ENCODE measurements at places on chromosomes 6 and 20.
A peak's percentile ranks its signal among the peaks of the same experiment; 100 is the strongest.

DNA sequence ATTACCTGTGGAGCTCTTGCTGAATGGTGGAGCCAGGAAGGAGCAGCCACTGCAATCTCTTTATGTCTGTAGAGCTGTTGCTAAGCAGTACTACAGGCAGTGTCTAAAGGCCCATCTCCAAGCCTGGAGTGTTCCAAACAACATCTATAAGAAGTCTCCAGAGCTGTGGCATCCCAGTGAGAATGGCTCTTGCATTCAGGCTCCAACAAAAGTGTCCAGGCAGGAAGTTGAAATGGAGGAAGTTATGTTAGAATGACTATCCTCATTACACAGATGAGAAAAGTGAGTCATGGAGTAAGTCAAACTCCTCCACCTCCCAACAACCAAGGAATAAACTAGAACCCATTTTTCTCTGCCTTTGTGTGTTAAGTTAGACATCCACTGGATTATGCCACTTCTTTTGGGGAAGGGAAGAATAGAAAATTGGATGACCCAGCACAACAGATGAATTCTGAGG, 288.5 kb upstream of the STXBP5 start:
- no peak for DNase-seq

DNA sequence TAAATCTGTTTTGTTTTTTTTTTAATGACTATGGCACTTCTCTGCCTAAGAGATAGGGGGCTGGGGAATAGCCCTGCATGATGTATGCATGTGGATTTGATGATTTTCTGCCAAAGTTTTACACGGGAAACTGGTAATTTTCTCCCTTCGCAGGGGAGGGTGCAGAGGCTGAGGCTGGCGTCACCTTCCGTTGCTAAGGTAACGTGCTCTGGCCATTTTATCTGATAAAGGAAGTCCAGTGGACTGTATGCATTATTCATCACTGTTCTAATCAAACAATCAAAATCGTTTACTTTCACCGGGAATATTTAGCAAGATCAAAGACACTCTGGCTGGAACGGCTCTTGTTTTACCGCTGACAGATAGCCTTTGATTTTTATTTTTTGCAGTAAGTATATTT, 789 bp downstream of the PHACTR1 start:
- no peak for DNase-seq

DNA sequence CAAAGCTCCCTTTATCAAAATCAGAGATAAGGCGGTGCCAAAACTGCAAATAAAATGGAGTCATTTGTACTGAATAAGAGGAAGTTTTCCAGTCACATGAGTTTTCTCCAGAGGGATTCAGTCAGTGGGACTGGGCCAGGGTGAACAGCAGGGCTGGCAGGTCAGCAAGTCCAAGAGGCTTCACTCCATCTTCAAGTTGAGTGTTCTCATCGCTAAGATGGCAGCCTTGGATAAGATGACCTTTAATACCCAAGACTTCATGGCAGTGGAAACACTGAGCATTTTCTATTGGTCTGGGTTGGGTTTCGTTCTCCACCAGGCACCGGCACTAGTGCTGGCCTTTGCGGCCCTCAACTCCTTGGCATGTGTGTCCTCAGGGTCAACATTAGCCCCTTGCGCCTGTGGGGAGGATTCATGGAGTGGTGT, 29.3 kb upstream of the IGF2R start:
- peak; percentile 69 for DNase-seq

- no peak for DNase-seq
Measured at GRCh38 chr6:158353883-158354877, 41.9 kb downstream of the TULP4 start.

DNA sequence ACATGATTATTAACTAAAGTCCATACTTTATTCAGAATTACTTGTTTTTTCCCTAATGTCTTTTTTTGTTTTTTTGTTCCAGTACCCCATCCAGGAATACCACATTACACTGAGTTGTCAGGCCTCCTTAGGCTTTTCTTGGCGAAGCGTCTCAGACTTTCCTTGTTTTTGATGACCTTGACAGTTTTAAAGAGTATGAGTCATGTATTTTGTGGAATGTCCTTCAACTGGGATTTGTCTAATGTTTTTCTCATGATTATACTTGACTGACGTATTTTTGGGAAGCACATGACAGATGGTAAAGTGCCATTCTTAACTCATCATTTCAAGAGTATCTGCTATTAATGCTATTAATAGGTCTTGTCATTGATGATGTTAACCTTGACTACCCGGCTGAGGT, 23.6 kb downstream of the ENPP1 start:
- no peak for DNase-seq

GRCh38 chr6:15631432-15631831, 31.4 kb downstream of the DTNBP1 start:
- no peak for DNase-seq

DNA sequence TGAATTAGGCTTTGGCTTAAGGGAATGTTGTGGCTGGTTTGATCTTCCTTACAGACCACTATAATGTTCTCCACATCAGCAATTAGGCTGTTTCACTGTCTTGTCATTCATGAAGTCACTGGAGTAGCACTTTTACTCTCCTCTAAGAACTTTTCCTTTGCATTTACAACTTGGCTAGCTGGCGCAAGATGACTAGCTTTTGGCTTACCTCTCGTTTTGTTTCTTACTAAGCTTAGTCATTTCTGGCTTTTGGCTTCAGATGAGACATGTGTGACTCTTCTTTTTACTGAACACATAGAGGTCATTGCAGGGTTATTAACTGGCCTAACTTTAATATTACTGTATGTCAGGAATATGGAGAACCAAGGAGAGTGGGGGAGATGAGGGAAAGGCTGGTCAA, 143.2 kb downstream of the PTCHD4 start:
- DNase-seq, result no peak

- no peak for DNase-seq
Measured at GRCh38 chr6:45818655-45819054, 197.0 kb downstream of the CLIC5 start.

GRCh38 chr6:145756170-145756662, 20.9 kb upstream of the EPM2A start:
- DNase-seq, result peak; percentile 42

- peak; percentile 43 for DNase-seq
Measured at GRCh38 chr20:62367633-62368391, 700 bp upstream of the LAMA5 start.

DNA sequence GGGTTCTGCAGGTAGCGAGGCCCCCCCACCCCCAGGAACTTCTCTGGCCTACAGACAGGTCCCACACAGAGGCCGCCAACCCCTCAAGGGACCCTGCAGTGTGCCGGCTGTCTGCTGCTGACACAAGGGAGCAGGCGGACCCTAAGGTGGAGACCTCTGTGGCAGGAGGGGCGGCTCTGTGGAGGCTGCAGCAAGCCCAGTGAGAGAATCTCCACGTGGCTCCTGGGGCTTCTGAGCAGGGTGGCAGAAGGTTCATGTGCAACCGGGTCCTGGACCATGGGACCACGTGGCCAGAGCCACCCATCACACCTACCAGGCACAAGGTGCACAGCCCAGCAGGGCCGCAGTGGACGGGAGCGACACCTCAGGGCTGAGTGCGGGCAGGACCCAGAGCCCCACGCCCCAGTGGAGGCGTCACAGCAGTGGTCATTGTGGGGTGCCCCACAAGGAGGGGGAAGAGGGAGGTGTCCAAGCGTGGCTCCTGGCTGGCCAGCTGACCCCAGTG, 4.3 kb downstream of the ARFRP1 start:
- DNase-seq, result no peak

GRCh38 chr6:3431994-3432393, 24.9 kb downstream of the SLC22A23 start:
- DNase-seq, result no peak

DNA sequence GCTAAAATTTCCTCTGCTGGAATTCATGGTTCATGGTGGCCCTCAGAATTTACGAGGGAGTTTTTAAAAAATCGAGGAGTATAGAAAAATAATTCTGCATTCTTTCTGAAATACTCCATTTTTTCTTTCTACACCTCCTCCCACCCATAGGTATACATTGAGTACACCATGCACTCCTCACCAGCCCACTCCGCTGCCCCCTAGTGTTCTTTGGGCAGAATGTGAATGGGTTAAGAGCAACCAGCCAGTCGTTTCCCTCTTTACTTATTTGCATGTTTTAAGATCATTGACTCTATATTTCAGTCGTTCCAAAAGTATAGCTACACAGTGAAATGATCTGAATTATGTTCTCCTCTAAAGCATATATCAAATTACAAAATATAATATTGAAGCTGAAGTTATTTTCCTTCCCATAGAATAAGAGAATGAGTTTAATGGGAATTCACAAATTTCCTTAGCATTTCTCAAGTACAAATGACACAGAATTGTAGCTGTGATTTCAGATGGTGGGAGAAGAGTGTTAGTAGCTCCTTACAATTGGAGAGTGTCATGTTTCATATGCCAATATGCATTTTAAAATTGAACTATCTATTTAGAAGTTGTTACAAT, 977.7 kb upstream of the SLC35B3 start:
- peak; percentile 36 for DNase-seq

- peak; percentile 36 for DNase-seq
Measured at GRCh38 chr20:1619861-1620444, at the start of gene SIRPB1. Gene SIRPB1 (minus strand): TSS chr20:1620009. CDS start chr20:1619944, 65 bp downstream.

DNA sequence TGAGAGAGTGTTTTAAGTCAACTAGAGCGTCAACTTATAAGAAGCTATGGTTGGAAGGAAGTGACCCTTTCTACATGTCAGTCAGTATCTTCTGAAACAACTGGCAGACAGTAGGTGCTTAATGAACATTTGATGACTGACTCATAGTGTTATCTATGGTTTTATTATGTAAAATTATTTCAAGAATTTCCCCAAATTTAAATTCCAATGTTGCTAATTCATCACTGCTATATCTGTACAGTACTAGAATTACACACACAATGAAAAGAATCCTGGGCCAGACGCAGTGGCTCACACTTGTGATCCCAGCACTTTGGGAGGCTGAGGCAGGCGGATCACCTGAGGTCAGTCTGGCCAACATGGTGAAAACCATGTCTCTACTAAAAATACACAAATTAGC, 721.4 kb upstream of the FLRT3 start:
- DNase-seq, result no peak

DNA sequence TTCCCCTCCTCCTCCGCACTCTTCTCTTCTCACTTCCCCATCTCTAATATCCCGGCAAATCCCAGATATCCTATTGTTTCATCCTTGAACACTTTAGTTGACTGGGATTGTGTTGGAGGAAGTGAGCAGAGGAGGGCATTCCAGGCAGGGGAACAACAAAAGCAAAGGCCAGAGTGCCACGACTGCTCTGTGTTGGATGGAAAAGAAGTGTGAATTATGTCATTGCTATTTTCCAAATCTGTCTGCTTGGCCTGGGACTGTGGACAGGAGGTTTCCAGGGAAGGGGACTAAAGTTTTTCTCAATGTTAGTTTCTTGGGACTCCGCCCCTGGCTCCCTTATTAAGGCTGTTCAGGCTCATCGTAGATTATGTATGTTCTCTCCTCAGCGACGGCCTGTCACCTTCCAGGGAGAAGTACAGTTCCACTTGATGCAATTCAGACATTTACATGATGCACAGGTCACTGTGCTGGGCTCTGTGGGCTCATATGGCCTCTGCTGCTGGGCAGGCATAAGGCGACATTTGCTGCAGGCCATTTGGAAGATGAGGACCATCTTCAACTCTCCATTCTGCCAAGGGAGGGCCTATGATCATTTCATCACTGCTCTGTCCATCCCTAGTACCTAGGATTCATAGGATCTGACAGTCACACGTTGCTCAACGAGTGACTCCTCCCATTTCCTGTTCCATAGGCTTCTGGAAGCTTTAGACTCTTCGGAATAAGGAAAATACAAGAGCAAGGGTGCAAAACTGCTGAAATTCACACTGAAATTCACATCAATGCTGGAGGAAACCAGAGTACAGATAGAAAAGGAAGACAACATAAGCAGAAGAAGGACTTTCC, 99.1 kb upstream of the KCNK16 start:
- DNase-seq, result no peak

DNA sequence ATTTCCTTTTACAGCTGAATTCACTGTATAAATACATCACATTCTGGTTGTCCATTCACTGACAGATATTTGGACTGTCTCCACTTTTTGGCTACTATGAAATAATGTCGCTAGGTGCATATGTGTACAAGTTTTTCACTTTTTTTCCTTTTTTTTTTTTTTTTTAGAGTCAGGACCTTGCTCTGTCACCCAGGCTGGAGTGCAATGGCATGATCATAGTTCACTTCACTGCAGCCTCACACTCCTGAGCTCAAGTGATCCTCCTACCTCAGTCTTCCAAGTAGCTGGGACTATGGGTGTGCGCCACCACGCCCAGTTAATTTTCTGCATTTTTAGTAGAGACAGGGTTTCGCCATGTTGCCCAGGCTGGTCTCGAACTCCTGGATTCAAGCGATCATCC, 13.3 kb downstream of the CSNK2A1 start:
- DNase-seq, result no peak

GRCh38 chr20:22584522-22584921, at the start of gene FOXA2:
Gene FOXA2 (minus strand): TSS chr20:22584572. CDS start chr20:22584278, 294 bp downstream.
- DNase-seq, result no peak

DNA sequence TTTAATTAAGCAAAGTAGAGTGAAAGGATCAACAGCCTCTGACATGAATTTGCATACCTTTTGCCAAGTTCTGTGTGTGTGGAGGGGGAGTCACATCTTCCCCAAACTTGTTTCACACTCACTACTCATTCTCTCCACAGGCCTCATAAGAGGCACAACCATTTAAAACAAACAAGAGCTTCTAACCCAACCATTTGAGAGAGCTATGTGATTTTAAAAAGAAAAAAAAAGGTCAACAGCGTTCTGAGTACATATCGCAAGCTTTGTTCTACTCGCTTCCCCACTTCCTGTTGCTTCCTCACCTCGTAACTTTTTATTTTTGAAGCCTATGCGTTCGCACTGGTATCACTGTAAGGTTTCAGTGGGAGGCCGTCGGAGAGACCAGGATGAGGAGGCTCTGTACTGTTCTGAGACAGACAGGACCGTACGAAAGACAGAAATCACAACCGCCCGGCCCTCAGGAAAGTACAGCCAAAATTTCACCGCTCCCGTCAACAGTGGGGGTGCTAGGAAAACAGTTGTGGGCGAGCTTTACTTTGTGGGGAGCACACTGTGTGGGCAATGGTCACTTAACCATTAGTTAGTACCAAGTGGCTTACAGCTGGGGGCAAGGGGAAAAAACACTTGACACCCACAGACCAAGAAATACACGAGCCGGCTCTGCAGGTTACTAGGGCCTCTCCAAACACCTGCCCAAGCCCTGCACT, 61.3 kb downstream of the TRERF1 start:
- DNase-seq, result no peak

- DNase-seq, result peak; percentile 52
Measured at GRCh38 chr6:41278699-41279405, 7.6 kb downstream of the TREM1 start.

GRCh38 chr20:54650052-54650719, 174.8 kb downstream of the DOK5 start:
- DNase-seq, result no peak

GRCh38 chr20:49411221-49411925, 71.1 kb downstream of the KCNB1 start:
- no peak for DNase-seq

DNA sequence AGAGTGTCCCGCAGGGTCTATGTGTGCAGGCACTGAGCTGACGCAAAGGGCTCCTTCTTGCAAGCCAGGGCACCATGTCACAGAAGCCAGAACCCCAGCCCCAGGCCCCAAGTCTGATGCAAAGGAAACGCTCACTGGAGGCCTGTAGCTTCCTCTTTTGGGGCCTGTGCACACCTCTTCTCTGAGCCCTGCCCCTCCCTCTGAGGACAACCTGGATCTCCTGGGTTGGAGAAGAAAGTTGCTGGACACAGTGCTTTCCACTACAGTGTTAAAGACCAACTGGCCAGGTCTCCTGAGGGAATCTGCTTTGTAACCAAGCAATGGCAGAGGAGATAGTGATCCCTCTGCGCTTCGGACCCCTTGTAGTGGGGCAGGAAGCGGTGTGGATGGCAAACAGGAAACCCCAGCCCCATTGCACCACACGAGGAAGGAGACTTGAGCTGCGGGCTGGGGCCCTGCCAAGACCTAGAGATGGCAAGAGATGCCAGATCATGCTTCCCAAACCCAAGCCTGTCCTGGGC, 90.0 kb downstream of the PRND start:
- DNase-seq, result peak; percentile 87
